ENCODE measurements at places on chromosomes 7 and 10.

DNA sequence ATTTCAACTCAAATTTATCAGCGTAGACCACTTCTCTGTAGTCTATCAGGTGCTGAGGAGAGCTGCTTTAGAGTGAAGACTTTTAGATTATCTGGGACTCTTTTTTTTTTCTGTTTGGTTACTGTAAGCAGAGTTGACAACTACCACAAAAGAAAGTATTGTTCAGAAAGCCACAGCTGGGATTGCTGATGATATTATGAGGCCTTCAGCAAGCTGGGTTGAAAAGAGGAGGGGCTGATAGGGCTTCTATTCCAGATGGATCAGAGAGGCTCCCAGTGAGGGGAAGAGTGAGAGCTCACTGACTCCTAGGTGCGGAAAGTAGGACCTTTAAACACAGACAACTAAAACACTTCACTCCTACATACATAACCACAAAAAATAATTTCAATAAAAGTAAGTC is 188.5 kb upstream of the FERD3L start:
- DNase-seq = no peak

GRCh38 chr7:107528461-107528860 is 35.3 kb downstream of the COG5 start:
- peak; percentile 22 for DNase-seq

DNA sequence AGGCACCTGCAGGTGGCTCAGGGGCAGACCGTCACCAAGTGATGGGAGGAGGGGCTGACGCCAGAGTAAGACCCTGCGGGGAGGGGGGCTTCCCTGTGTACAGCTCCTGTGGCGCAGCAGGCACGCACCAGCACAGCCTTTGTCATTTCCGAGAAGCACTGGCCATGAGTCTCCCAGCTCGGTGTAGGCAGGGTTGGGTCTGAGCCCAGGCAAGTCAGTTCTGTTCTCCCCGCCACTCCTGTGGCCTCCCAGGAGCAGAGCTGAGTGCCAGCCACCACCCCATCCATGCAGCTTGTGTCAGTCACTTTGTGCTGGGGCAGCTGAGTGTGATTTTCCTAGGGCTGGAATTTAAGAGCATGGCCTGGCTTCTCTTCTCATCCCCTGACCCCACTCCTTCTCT is 13.2 kb downstream of the CPSF4 start:
- no peak for DNase-seq

GRCh38 chr10:32084185-32084851 is 28.1 kb upstream of the KIF5B start:
- DNase-seq = no peak

DNA sequence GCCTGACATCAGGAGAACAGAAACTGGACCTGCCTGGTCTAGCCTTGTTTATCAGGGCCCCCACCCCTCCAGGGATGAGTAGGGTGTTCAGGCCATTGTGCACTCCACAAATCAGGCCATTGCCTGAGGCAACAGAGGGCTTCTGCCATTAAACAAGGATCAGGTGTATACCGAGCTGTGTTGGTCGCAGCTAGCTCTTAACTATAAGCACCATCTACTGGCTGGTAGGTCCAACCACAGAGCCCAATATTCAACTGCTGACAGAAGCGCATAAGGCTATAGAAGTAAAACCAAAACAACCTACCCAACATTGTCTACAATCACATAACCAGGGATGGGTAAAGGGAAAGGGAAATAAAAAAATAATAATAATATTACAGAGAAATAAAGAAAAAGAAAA is 451.7 kb upstream of the TEX47 start:
- no peak for DNase-seq

Data from Karpas-422 (cell line).